Ovary (tissue), 10 donors: ENCODE measurements at places on chromosomes 11 and 22. TPM values are rescaled to one million over a fixed set of nuclear protein-coding genes. Genes with fewer than 3 reads are reported as not detected.

DNA sequence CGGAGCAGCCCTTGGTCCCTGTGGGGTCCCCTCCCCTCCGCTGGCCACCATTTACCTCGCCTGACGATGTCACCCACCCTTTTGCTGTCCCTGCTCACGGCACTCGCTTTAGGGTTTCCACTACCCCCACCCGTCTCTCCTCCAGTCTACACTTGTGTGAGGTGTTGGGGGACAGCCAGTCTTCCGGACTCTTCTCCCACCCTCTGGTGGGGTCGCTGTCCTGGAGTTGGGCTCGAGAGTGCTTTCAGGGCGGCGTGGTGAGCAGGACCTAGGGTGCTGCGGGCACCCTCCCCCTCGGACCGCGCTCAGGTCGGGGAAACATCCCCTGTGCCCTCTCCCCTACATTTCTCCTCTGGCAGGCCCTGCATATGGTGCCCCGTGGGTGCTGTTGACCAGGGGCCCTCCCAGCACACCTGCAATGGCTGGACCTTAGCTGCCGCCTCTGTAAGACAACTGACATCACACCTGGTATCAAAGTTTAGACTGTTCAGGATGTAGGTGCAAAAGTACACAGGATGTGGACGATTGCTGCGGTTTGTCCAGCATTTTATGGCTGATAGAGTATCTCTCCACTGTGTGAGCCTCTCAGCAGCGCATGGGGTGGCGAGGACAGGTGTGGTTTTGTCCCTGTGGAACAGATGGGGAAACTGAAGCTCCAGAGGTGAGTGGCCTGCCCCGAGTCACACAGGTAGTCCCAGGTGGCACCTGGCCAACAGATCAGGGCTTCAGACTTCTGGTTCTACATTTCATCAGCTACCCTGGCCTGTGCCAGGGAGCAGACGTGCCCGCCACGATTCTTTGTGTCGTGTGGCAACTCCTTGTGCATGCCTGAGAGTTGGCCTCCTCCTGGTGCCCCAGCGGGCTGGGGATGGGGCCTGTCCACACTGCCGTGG lies 1.2 kb downstream of the GRK2 start:
- no peak for DNase-seq

DNA sequence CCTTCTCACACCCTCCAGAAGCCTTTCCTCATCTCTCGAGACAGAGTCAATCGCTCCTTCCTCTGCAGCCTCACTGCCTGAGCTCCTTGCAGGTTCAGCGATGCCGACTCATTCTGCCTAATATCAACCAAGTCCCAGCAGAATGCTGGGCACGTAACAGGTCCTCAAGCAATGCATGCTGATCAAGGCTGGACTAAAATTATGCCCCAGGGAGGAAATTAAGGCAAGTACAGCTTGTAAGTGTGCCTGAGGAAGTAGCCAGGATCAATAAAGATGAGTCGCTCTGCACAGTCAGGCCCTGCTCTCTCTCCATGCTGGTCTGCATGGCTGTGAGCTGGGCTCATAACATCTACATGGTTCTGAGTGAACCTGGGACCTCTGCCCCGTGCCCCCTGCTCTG lies 25.6 kb upstream of the NRIP3 start:
- DNase-seq, result no peak

GRCh38 chr22:50277761-50278160 lies 7.6 kb upstream of the MAPK11 start:
- DNase-seq, result no peak

DNA sequence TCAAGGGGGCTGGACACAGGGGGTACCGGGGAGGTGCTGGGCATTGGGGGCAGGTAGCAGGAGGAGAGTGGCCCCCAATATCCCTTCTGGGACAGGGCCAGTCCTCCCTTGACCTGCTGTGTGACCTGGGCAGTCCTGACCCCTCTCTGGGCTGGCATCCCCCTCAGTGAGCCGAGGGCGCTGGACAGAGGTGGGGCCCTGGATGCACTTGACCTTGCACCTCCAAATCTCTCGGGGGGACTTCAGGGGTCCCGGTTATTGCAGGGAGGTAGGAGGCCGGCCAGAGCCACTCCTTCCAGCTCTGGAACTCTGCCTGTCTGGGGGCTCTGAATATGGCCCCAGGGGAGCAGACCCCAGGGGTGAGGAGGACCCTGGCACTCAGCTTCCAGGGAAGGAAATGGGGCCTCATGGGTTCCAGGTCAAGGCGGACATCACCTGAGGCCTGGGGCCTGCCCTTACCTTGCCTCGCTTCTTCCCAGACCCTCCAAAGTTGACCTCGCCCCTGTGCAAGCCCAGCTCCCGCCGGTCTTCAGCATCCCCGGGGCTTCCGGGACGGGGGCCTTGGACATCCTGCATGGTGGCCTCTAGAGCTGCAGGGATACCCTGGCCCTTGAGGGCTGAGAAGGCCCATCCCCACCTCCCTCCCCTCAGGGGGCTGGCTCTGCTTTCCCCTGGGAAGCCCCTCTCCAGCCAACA lies 21.7 kb downstream of the TRPM5 start:
- peak; percentile 9 for DNase-seq

- DNase-seq, result no peak
Measured at GRCh38 chr11:91041626-91042025, 818.8 kb upstream of the CHORDC1 start.

The OR52B4 gene
- total RNA-seq, result not detected

The DCDC1 gene
- 18.4 TPM for total RNA-seq

The CCDC34 gene
- 17.5 TPM for total RNA-seq

DNA sequence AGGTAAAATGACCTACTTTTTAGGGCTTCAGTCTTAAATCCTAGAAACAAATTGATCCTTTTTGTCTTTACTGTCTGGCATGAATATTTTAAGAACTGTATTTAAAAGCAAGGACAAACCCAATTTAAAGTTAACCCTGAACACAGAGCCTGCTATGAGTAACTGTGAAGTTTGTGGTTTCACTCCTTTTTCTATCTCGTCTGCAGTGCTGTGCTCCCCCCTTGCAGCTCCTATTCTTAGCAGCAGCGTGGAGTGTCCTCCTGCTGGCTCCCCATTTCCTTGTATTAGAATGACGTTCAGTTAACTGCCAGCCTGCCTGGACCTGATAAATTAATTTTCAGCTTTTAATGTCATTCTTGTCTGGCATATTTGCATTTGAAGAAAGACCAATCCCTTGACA lies 40.0 kb upstream of the LRRC4C start:
- no peak for DNase-seq

DNA sequence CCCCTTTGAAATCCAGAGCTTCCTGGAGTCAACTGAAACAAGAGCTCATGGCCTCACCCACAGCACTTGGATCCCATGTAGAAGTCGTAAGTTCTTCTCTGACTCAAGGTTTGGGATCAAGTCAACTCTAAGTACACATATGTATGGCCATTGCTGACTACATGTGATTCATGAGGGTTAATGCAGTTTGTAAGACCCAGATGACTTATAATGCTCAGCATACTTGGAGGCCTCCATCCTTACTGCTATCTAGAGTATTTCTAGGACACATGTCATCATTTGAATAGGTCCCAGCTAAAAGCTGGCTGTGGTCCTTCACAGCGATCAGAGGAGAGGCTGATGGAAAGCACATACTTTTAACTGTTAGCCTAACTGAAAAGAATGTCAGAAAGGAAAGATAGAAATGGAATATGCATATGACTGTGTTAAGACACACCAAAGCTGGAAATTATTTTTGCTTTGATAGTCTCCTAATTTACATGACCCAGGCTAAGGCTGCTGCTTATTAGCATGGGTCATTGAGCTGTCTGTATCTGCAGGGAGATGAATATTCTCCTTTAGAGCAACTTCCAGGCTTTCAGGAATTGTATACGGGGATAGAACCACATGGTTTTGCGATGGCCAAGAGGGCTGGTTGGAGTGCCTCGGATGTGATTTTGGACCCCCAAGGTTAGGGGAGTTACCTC lies 76.3 kb downstream of the NTM start:
- no peak for DNase-seq

DNA sequence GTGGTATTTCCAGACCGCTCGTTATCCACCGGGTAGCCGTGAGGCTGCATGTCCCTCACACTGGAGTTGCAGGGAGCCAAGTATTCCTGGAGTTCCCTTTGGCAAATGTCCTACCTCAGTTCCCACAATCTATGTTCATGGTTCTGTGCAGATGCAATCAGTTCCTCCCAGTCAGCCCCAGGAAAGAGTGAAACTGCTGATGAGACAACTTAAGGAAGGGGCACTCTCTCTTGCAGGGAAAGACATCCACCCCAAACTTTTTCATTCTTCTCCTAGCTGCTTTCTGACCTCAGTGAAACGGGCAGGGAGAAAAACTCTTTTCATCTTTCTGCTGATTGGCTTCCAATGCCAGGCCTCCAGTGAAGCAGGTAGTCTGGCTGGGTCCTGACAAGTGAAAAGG lies 205.1 kb upstream of the TMEM45B start:
- no peak for DNase-seq

DNA sequence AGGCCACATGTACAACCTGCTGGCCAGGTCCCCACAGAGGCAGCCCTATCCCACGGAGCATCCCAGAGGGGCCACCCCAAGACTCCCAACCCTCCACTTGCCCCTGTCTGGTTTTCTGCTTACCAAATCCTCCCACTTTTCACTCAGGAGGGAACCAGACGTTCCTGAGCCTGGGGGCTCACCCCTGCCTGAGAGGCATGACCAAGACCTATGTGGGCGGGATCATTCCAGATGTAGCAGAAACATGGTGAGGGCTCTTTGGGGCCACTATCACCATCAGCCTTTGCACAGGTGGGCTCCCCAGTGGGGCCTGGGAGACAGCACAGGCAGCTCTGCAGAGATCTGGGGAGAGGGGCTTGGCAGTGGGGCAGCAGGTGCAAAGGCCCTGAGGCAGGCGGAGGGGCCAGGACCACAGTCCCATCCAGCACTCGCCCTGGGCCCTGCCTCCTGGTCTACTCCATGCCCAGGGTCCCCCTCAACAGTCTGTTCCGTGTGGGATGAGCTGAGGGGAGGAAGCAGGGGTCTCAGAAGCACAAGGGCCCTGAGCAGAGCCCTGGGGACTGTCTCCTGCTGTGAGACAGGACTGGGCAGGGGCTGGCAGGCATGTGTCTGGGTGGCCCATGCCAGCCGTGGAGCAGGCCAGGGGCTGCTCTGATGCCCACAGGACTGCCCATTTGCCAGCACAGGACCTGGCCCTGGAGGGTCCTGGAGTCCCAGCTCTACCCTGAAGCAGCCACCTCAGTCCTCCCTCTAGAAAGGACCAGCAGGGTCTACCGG lies 9.4 kb downstream of the PIM3 start:
- peak; percentile 22 for DNase-seq

- no peak for DNase-seq
Measured at GRCh38 chr11:103070142-103070541, 21.8 kb downstream of the DCUN1D5 start.

The C11orf16 gene
- total RNA-seq, result 0.20 TPM

- DNase-seq, result no peak
Measured at GRCh38 chr11:19606856-19607655, 105.6 kb upstream of the NAV2 start.

GRCh38 chr22:37804352-37804880 lies 3.3 kb upstream of the GCAT start:
- DNase-seq, result peak; percentile 64

The DGAT2 gene
- 1.8 TPM for total RNA-seq

DNA sequence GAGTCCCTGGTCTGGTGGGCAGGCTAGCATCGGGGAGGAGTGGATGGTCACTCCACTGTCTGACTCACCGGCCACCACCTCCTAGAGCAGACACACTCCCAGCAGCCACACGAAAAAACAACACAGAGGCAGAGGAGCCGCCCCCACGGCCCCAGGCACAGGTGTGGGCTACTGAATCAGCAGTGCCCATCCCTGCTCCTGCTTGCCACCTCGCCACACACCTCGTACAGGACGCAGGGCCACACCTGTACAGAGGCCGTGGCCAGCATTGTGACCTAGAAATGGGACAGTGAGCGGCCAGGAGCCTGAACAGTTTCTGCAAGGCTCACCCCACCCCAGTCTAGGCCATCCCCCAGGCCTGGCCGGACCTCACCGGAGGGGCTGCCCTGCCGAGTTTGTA lies 14.0 kb downstream of the TRIM29 start:
- DNase-seq, result no peak

The TPH1 gene
- total RNA-seq, result 1.1 TPM

The CHRNA10 gene
- 3.9 TPM for total RNA-seq

DNA sequence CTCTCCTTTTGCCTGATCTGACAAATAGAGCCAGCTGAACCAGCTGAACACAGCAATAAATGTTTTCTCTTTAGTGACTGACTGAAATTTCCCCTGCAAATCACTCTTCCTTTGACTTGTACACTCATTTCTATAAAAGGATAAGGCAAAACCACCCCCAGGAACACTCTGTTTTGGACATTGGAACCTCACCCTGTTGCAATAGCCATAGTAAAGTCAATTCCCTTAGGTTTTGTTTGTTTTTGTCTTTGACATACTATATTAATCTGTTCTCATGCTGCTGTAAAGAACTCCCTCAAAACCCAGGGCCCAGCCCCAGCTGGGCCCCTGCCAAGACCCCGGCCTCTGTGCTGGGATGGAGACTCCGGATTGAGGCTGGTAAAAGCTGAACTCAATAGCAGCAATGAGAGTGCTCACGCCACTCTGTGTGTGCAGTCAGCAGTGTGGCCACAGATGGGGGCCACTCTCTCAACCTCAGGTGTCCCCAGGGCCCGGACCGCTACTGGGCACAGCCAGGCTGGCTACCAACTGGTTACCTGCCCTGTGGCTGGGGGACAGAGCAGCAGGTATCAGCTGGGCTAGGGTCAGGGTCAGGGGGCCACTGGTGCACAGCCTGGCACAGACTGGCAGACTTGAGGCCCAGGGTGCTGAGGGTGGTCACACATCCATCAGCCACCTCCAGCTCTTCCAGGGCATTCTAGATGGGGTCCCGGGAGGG lies 597.4 kb downstream of the LUZP2 start:
- DNase-seq, result no peak

The SYT8 gene
- total RNA-seq, result 2.4 TPM

DNA sequence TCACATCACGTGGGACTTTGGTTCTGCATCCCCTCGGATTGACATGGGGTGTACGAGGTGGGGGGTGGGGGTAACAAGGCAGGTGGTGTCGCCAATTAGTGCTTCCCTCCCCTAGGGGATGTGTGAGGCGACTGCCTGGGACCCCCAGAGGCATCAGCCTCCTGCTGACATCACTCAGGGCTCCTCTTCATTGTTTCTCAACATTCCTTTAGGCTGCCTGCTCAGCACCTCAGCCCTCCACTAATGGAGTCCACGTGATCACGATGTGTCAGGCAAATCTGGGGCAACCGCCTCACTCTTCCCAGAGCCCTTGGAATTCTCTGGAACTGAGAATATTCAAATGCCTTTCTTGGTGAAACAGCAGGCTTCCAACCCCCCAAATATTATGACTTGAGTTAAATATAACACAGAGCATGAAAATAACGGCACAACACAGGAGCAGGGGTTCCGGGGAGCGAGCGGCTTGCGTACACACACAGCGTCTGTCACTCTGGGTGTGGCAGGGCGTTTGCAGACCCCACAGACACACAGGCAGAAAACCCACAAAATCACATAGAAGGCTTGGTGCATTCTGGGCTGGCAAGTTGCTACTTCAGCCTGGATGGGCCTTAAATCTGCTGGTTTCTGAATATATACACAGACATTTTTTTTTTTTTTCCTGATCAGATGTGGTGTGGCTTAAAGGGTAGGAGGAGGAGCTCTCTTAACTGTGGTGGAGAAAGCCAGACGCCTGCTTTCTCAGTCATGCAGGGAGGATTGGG lies 170.1 kb upstream of the CADM1 start:
- no peak for DNase-seq

GRCh38 chr11:11347592-11347991 lies 5.5 kb downstream of the CSNK2A3 start:
- DNase-seq, result peak; percentile 22

- DNase-seq, result no peak
Measured at GRCh38 chr11:74683279-74683871, 47.9 kb downstream of the CHRDL2 start.
